ENCODE measurements at places on chromosomes 6 and 20. TPM values are rescaled to one million over a fixed set of nuclear protein-coding genes. Genes with fewer than 3 reads are reported as not detected.
A peak's percentile ranks its signal among the peaks of the same experiment; 100 is the strongest.

DNA sequence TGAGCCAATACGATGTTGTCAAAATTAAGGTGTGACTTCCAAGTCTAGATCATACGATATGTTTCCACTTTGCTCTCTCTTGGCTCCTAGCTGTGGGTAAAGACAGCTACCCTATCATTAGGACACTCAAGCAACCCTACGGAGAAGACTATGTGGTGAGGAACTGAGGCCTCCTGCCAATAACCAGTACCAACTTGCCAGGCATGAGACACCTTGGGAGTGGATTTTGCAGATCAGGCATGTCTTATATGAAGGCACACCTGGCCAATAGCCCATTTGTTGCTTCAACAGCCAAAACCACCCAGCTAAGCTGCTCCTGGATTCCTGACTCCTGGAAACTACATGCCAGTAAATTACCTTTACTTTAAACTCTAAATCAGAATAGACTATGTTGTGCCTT lies 863.4 kb downstream of the DHX35 start:
- no peaks in the 10 kb centered on the region for H3K4me1 ChIP-seq
- no peaks in the 10 kb centered on the region for H3K27me3 ChIP-seq
- DNase-seq: no peak
- H3K4me3 ChIP-seq: no peak overlapping the region

The MAP7 gene
- not detected for total RNA-seq

GRCh38 chr6:14068133-14068532 lies 49.4 kb upstream of the CD83 start:
- peak; percentile 55 for DNase-seq
- no peak overlapping the region for H3K4me3 ChIP-seq
- H3K27ac ChIP-seq: peak overlapping the region; percentile 33
- H3K36me3 ChIP-seq: no peaks in the 10 kb centered on the region
- H3K27me3 ChIP-seq: no peaks in the 10 kb centered on the region

The HEY2 gene
- not detected for total RNA-seq

- H3K4me1 ChIP-seq: no peaks in the 10 kb centered on the region
- no peak overlapping the region for H3K27ac ChIP-seq
- peak; percentile 25 for DNase-seq
- no peaks in the 10 kb centered on the region for H3K27me3 ChIP-seq
Measured at GRCh38 chr20:58143531-58143930, 84.9 kb downstream of the ANKRD60 start.

DNA sequence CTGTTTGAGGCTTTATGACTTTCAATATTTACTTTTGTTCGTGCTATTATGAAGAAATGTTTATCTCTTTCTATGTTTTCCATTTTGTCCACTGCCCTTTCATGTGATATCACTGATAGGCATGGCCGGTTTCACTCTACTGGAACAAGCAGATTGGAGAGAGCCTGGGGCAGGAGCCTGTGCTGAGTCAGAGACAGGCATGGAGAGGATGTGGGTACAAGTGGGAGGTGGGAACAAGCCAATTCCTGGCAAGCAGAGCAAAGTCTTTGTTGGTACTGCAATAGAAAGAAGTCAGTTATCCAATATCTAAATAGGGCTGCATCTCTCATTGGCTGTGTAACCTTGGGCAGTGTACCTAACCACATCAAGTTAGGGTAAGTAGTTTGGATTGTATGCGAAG lies 545.6 kb upstream of the MAP3K7 start:
- no peak overlapping the region for H3K27ac ChIP-seq
- no peaks in the 10 kb centered on the region for H3K36me3 ChIP-seq
- no peak overlapping the region for H3K4me3 ChIP-seq
- H3K4me1 ChIP-seq: no peaks in the 10 kb centered on the region
- DNase-seq: no peak
- no peaks in the 10 kb centered on the region for H3K27me3 ChIP-seq

- H3K4me1 ChIP-seq: no peaks in the 10 kb centered on the region
- H3K27ac ChIP-seq: no peak overlapping the region
- no peaks in the 10 kb centered on the region for H3K27me3 ChIP-seq
- H3K4me3 ChIP-seq: no peak overlapping the region
Measured at GRCh38 chr6:4790158-4790899, 14.1 kb downstream of the CDYL start.

DNA sequence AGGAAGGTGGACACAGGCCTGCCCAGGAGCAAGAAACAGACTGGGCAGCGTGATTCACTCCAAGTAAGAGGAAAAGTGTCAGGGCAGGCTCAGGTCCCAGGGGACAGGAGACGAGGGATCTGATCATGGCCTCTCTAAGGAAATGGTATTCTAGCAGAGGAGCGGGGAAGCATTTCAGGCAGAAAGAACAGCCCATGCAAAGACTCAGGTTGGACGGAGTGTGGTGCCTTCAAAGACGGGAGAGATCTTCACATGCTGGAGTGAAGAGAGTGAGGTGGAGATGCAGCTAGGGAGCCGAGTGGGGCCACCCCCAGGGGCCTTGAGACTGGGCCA lies 161.1 kb downstream of the SYCP2 start:
- DNase-seq: no peak
- H3K27ac ChIP-seq: no peak overlapping the region
- H3K4me1 ChIP-seq: no peaks in the 10 kb centered on the region
- H3K36me3 ChIP-seq: no peaks in the 10 kb centered on the region
- no peak overlapping the region for H3K4me3 ChIP-seq

- H3K4me3 ChIP-seq: no peak overlapping the region
- no peaks in the 10 kb centered on the region for H3K27me3 ChIP-seq
- H3K27ac ChIP-seq: no peak overlapping the region
- H3K4me1 ChIP-seq: no peaks in the 10 kb centered on the region
Measured at GRCh38 chr6:97023982-97024381, 99.5 kb downstream of the KLHL32 start.

The HFE gene
- 3.5 TPM for total RNA-seq

GRCh38 chr6:144352331-144352730 lies 67.2 kb downstream of the UTRN start:
- H3K4me1 ChIP-seq: peaks cover 24% of the 10 kb centered on the region
- no peaks in the 10 kb centered on the region for H3K36me3 ChIP-seq
- no peaks in the 10 kb centered on the region for H3K27me3 ChIP-seq

DNA sequence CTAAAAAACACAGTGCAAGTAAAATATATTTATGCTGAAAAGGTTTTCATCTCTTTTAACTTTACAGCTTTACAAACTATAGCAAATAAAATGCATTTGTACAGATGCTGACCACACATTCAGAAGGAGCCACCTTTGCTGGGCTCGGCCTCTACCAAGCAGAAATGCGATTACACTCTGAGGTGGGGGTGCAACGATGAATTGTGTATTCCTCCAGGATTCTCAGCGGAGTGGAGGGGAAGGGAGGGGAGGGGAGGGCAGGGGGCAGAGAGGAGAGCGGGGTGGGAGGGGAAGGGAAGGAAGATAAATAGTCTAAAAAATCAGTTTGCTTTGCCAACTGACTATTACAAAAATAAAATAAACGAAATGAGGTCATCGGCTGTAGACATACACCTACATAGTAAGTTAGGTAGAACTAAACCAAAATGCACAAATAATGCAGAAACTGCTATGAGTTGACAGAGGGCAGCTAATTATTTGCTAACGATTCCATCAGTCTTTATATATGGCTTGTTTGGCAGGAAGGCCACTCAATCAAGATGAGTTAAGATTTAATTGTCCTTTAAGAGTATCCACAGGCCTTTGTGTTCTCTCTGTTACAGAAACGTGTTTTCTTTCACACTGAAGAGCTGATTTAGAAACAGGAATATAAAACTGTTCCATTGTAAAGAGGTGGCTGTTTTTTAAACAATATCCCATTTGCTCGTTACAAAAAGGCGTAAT lies 90.1 kb downstream of the TAF4 start:
- no peaks in the 10 kb centered on the region for H3K4me1 ChIP-seq
- no peak overlapping the region for H3K27ac ChIP-seq
- H3K36me3 ChIP-seq: peaks cover 11% of the 10 kb centered on the region
- no peak overlapping the region for H3K4me3 ChIP-seq
- DNase-seq: no peak

GRCh38 chr20:37192137-37192854 lies 12.9 kb upstream of the MROH8 start:
- H3K4me3 ChIP-seq: no peak overlapping the region
- H3K36me3 ChIP-seq: peaks cover 57% of the 10 kb centered on the region
- H3K27ac ChIP-seq: no peak overlapping the region
- H3K4me1 ChIP-seq: no peaks in the 10 kb centered on the region
- DNase-seq: peak; percentile 80

Measured in SJSA1 (cell line).